ENCODE measurements at places on chromosomes 3 and 15. TPM values are rescaled to one million over a fixed set of nuclear protein-coding genes. Genes with fewer than 3 reads are reported as not detected.
A peak's percentile ranks its signal among the peaks of the same experiment; 100 is the strongest.

GRCh38 chr3:156533205-156533604, 21.7 kb downstream of the SSR3 start:
- DNase-seq: no peak
- H3K4me3 ChIP-seq: no peak overlapping the region
- H3K27me3 ChIP-seq: no peaks in the 10 kb centered on the region
- no peak overlapping the region for H3K27ac ChIP-seq
- peaks cover 9% of the 10 kb centered on the region for H3K4me1 ChIP-seq
- H3K36me3 ChIP-seq: peaks cover 18% of the 10 kb centered on the region

DNA sequence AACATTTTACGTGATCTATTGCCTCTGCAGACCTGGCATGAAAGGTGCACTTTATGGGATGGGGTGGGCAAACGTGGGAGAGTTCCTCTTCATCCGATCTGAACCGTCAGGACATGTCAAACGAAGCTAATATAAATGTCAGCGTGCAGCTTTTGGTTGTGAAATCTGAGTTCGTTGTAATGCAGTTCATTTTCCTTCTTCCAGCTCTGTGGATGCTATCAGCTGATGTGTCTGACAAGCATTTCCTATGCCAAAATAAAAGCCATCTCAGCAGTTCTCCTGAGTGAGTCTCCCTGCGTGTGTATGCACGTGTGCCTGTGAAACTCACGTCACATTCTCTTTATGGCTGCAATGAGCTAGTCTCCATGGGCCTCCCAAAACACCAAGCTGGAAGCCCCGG, 512.3 kb downstream of the MCTP2 start:
- DNase-seq: no peak
- no peak overlapping the region for H3K4me3 ChIP-seq
- no peaks in the 10 kb centered on the region for H3K4me1 ChIP-seq
- no peaks in the 10 kb centered on the region for H3K36me3 ChIP-seq

- H3K27ac ChIP-seq: no peak overlapping the region
- H3K4me3 ChIP-seq: no peak overlapping the region
- H3K27me3 ChIP-seq: no peaks in the 10 kb centered on the region
- DNase-seq: no peak
- no peaks in the 10 kb centered on the region for H3K4me1 ChIP-seq
- H3K36me3 ChIP-seq: no peaks in the 10 kb centered on the region
These were observed 1.3 kb upstream of the UNC13C start for GRCh38 chr15:53976844-53977392.

GRCh38 chr3:42991341-42992315, 12.5 kb downstream of the GASK1A start:
- H3K27ac ChIP-seq: peak overlapping the region; percentile 66
- H3K36me3 ChIP-seq: no peaks in the 10 kb centered on the region
- peaks cover 37% of the 10 kb centered on the region for H3K4me1 ChIP-seq
- no peak overlapping the region for H3K4me3 ChIP-seq
- peak; percentile 43 for DNase-seq

DNA sequence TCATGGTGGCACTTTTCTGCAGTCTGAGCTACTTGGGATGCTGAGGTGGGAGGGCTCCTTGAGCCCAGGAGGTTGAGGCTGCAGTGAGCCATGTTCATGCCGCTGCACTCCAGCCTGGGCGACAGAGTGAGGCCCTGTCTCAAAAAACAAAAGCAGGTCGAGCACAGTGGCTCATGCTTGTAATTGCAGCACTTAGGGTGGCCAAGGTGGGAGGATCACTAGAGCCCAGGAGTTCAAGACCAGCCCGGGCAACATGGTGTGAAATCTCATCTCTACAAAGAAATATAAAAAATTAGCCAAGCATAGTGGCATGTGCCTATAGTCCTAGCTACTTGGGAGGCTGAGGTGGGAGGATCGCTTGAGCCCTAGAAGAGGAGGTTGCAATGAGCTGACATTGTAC, 10.0 kb downstream of the UBAP1L start:
- H3K4me3 ChIP-seq: no peak overlapping the region
- no peak for DNase-seq
- H3K36me3 ChIP-seq: peaks cover 3% of the 10 kb centered on the region
- H3K27ac ChIP-seq: no peak overlapping the region
- no peaks in the 10 kb centered on the region for H3K27me3 ChIP-seq

DNA sequence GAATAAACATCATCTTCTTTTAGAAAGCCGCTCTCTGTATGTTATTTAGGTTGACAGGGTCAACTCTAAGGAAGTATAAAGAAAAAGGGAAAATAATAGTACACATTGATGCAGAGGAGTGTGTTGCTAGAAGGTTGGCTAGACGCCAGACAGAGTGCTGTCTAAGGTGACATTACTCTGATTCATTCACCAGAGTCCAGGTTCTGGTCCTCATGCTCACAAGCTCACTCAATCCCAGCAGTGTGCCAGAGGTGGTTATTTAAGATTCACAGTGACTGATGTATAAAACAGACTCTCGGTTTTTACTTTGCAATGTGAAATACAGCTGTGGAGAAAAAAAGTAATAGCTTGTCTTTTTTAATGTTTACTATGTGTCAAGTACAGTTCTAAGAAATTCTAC, 1.7 kb downstream of the CFAP44 start:
- no peaks in the 10 kb centered on the region for H3K4me1 ChIP-seq
- DNase-seq: no peak
- no peak overlapping the region for H3K27ac ChIP-seq
- H3K36me3 ChIP-seq: no peaks in the 10 kb centered on the region

DNA sequence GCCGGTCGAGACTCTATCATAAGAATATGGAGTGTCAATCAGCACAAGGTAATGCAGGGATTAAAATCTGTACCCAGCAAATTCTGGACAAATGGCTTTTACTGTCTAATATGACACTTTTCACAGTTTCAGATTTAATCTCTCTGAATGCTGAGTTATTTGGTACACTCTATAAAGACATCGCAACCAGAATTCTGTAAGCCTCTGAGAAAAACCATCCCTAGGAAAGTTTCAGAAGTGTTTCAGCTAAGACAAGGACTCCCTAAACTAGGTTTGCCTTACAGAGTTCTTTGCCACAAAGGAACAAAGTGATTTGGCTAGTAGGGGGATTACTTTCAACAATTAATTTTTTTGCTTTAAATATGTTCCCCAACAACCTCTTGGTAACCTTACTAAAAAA, 11.3 kb downstream of the WDR48 start:
- DNase-seq: no peak
- no peaks in the 10 kb centered on the region for H3K4me1 ChIP-seq
- H3K27ac ChIP-seq: no peak overlapping the region
- H3K27me3 ChIP-seq: no peaks in the 10 kb centered on the region
- no peaks in the 10 kb centered on the region for H3K36me3 ChIP-seq

DNA sequence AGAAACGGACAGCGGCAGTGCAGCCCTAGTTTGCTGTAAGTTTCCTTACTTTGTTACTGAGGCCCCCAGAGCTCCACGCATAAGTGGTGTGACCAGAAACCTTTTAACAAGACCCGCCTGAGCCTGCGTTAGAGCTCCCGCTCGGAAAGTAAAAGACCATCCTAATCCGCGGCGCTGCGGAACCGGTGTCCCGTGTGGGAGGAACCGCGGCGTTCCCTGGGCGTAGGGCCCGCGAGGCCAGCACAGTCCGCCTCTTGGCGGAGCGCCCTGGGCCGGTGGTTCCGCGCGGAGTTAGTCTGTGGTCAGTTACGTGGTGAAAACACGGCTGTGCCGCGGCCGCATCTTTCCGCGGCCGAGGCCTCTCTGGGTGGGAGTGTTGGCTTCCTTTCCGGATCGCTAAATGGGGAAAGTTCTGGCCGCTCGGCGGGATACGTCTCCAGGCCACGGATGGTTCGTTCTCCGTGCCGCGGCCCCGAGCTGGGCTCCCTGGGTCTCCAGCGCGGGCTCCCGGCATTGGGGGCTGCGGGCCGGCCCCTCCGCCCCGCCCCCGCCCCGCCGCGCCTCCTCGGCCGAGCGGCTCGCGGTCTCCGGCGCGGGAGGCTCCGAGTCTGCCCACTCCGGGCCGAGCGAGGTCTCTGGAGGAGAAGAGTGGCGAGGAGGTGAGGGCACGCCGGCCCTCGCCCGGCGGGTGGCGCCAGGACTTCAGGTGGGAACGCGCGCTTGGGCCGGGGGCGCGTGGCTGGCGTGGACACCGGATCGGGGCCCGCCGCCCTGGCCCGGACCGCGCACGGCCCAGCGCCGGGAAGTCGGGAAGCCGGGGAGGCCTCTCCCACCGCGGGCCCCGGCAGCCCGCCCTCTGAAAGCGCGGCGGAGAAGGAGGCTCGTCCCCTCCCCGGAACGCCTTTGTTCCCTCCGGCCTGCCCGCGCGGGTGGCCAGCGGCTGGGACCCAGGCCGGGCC, 754 bp downstream of the B3GNT5 start:
- H3K4me1 ChIP-seq: peaks cover 20% of the 10 kb centered on the region
- H3K36me3 ChIP-seq: no peaks in the 10 kb centered on the region
- H3K4me3 ChIP-seq: peak overlapping the region; percentile 67

DNA sequence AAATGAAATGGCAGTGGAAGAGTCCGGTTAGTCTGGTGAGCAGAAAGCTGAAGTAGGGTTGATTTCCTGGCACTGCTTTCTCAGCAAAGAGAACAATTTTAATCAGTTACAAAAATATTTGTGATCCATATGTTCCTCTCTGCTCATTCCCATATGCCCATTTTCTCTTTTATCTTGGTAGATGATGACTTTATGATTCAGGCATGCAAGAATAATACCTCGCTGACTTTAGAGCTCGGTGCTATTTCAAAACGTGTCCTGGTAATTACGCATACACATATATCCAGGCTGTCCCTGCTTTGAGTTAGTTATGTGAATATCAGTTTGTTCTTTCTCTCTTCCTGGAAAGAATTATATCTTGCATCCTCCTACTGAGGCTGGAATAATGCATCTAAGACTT, 38.5 kb downstream of the ARPP21 start:
- H3K27ac ChIP-seq: no peak overlapping the region
- H3K36me3 ChIP-seq: no peaks in the 10 kb centered on the region
- no peak overlapping the region for H3K4me3 ChIP-seq
- H3K4me1 ChIP-seq: no peaks in the 10 kb centered on the region

DNA sequence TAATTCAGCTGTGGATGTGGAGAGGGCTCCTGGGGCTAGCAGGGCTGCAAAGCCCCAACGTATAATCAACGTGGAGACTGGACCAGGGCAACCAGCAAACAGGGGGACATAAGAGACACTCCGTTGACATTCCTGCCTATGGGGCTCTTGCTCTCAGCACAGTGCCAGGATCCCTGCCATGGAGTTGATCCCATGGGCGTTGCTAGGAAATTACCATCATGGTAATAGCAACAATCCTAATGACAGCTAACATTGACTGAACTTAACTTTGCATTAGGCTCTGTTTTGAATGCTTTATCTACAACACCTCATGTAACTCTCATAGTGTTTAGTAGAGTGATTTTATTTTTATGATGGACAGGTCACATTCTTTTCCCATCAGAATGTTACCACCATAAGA, 16.9 kb downstream of the GASK1A start:
- H3K27me3 ChIP-seq: no peaks in the 10 kb centered on the region
- no peak for DNase-seq
- H3K36me3 ChIP-seq: no peaks in the 10 kb centered on the region
- peak overlapping the region; percentile 50 for H3K27ac ChIP-seq
- H3K4me1 ChIP-seq: peaks cover 24% of the 10 kb centered on the region

DNA sequence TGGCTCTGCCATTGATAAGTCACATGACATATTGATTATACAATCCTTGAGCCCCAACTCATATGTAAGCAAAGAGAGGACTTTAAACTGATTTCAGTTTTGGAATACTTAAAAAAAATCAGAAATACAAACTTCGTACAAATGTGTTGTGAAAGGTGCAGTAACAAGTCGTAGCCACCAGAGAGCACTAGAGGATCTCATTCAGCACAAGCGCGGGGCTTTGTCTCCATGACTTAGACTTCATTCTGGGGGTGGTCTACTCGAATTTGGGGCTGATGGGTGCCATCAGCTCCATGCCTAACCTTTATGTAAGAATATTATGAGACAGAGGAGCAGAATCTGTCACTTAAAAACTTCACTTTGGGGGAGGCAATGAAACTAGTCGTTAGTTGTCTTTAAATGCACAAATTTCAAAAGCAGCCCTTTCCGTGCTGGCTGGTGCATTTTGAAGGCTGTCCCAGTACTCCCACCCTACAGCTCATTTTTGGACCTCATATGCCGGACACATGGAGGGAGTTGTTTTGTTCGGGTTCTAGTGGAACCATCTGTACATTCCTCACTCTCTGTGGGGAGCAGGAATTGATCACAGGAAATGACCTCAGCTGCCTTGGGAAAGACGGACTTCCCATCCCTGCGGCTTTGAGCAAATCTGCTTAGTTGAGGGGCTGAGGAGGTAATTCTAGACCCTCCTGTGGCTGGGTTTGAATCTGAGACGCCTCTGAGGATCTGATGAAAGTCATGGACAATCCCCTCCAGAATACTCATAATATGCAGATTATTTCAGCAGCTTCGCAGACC, 27.5 kb upstream of the MASP1 start:
- no peaks in the 10 kb centered on the region for H3K4me1 ChIP-seq
- peak overlapping the region; percentile 12 for H3K4me3 ChIP-seq
- peak; percentile 60 for DNase-seq
- no peaks in the 10 kb centered on the region for H3K27me3 ChIP-seq

GRCh38 chr3:123072152-123072551, 5.3 kb downstream of the PDIA5 start:
- no peak for DNase-seq
- H3K36me3 ChIP-seq: no peaks in the 10 kb centered on the region
- H3K27me3 ChIP-seq: no peaks in the 10 kb centered on the region
- H3K4me1 ChIP-seq: peaks cover 55% of the 10 kb centered on the region

DNA sequence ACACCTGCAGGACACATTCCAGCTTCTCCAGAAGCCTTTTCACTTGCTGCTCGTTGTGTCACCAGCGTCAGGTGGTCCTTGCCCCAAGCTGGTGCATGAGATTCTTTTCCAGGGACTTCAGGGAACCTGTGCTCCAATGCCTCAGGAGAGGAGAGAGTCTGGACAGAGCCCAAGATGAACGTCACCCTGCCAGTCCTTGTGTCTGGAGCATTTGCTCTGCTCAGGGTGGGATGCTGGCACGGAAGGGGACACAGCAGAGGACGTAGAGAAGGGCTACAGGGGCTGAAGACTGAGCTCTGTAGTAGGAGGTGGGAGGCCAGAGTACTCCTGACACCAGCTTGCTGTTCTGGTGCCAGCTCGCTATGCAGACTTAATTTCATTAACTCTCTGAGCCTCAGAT, 262.1 kb downstream of the XXYLT1 start:
- H3K27me3 ChIP-seq: no peaks in the 10 kb centered on the region
- no peak for DNase-seq
- H3K4me3 ChIP-seq: no peak overlapping the region

Gene LEKR1
- 2.3 TPM for total RNA-seq

Data from tibial nerve (tissue), 4 donors.